ENCODE measurements at places on chromosomes 1 and 21. TPM values are rescaled to one million over a fixed set of nuclear protein-coding genes. Genes with fewer than 3 reads are reported as not detected.

Gene OR10X1
- not detected for total RNA-seq

Gene HAPLN2
- total RNA-seq: not detected

Gene NPHS2
- total RNA-seq: not detected

Gene C1orf141
- total RNA-seq: not detected
